ENCODE measurements at places on chromosomes 3 and 15.

DNA sequence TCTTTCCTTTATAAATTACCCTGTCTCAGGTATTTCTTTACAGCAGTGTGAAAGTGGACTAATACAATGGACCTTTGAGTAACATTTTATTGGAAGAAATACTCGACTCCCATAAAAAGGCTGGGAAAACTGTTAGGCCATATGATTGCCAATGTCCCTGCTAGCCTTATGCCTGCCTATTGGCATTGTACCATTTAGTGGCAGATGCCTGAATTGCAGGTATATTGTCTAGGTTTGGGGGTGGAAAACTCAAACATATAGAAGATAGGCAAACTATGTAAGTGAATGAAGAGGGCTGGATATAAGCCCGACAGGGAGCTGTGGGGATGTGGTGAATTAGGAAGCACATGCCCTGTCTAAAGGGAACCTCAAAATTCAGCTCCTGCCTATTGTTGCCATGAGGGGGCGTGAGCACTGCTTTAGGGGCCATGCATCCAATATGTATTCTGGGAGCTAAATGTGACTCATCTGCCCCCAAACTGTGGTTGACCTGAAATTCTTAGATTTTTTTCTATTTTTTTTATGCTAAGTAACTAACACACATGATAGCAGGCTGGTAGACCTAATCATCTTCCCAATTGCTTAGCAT is 65.2 kb upstream of the TRA2B start:
- DNase-seq: no peak

GRCh38 chr15:77825546-77825945 is 192.8 kb upstream of the LINGO1 start:
- DNase-seq: no peak

DNA sequence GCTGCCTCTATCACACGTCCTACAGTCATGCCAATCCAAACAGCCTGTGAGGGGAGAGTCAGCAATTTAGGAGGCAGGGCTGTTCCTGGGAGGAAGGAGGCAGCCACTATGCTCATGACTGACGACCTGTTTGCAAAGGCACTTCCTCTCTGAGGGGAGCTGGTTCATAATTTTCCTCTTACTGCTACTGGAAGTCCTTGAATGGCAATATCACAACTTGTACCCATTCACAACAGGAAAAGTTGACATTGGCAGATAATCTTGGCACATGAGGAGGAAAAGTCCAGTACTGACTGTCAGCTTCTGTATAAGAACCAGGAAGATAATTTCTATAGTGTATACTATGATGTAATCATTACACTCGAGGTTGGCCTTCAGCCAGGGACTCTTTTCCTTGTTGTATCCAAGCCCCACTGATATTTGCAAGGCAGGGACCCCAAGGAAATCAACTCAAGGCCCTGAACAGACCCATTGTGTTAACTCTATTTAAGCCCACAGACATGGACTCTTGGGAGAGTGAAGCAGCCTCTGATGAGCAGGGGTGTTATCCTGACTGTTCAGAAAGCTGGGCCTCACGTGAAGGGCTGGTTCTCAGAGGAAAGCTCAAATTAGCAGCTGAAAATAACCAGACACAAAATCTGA is 267.3 kb upstream of the ADAMTS9 start:
- DNase-seq: peak; percentile 12

GRCh38 chr3:182793663-182794454 is 555 bp downstream of the ATP11B start:
- DNase-seq: no peak

GRCh38 chr15:99257107-99257750 is 5.9 kb downstream of the LRRC28 start:
- DNase-seq: no peak

GRCh38 chr3:103367481-103367880 is 932.7 kb downstream of the ZPLD1 start:
- no peak for DNase-seq

- no peak for DNase-seq
Measured at GRCh38 chr15:35458176-35458856, 87.6 kb downstream of the DPH6 start.

GRCh38 chr15:80549654-80550053 is 145.5 kb upstream of the ABHD17C start:
- no peak for DNase-seq

GRCh38 chr3:184660931-184661330 is 50.9 kb downstream of the MAGEF1 start:
- no peak for DNase-seq

DNA sequence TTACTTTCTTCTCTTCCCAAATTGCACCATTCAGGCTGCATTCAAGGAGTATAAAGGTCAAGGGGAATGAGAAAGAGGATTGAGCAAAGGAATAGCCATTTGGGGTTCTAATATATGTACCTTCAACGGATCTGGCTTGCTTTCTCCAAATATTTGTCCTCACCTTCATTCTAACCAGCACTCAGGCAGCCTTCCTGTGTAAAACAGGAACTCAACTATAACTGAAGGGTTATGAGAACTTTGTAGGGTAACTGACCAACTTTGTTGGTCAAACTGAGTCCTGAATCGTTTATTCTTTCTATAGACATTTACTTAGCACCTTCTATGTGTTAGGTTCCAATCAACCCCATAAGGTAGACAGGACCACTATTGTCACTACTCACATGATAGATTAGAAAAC is 5.1 kb upstream of the CPOX start:
- DNase-seq: no peak

DNA sequence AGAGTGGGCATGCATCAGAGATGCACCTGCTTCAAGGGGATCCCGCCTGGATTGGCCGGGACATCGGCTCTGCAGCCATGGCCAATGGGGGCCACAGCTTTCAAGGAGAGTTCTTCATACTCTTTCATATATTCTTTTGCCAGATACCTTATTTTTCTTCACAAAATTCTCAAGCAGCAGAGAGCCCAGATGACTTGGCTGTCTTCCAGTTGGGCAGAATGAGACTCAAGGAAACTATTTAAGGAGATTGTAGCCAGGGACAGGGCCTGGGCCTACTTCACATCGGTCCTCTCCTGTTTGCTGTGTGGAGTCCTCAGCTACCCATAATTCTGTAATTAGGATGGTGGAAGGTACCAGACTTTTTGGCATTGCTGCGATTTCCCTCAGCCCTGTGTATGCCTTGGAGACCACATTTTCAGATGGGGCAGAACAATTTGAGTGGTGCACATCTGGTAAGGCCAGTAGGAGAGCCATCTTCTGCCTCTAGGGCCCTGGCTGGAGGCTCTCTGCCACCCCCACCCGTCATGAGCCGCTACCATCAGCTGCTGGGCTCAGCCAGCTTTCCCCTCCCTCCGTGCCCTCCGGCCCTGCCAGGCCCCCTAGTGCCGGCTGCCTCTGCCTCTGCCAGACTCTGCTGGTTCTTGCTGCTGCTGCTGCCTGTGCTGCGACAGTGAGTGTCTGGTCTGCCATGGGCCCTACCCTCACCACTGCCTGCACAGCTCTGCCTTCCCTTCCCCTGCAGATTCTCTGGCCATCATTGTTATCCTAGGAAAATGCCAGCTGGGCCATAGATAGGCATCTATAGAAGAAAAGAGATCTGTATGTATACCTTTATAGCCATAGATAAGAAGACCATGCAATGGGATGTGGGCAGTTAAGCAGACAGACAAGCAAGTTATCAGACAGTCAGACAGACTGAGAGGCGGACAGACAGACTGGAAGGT is 6.7 kb downstream of the PLIN1 start:
- no peak for DNase-seq

GRCh38 chr3:168951368-168951767 is 712.1 kb downstream of the MECOM start:
- no peak for DNase-seq

GRCh38 chr3:31142543-31142942 is 248.1 kb upstream of the GADL1 start:
- no peak for DNase-seq

- no peak for DNase-seq
Measured at GRCh38 chr3:113128386-113129015, 82.9 kb upstream of the BOC start.

DNA sequence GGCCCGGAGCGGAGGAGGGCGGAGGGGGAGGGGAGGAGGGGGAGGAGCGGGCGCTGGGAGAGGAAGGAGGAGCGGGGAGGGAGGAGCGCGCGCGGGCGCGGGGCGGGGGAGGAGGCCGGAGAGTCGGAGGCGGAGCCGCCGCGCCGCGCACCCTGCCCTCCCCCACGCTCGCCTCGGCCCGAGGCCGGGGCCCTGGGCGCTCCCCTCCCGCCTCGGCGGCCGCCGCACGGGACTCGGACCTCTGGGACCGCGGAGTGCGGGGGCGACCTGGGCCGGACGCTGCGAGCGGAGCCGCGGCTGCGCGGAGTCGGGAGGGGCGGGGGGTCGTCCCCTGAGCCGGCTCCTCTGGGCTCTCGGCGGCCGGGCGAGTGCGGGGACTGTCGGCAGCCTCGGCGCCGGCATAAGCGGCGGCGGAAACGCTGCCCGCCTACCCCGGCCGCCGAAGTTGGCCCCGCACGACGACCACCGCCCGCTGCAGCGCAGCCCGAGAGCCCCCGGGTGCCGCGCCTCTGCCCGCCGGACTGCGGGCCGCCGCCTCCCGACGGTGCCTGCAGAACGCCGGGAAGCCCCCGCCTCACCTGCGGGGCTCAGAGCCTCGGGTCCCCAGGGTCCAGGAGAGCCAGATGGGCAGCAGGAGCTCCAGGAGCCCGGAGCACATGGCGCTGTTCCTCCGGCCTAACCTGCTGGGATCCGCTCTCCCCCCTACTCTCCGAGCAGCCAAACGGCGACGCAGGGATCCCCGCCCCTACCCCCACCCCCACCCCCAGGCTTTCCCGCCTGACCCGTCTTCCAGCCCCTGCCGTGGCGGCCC is 406 bp upstream of the GABRB3 start:
- DNase-seq: no peak

- no peak for DNase-seq
Measured at GRCh38 chr3:139528281-139528680, 11.3 kb downstream of the RBP1 start.

GRCh38 chr3:68056556-68056955 is 402.1 kb upstream of the SUCLG2 start:
- DNase-seq: no peak

GRCh38 chr3:84637272-84637671 is 321.5 kb upstream of the CADM2 start:
- DNase-seq: no peak

- DNase-seq: no peak
Measured at GRCh38 chr3:71511037-71511436, 72.5 kb downstream of the FOXP1 start.

DNA sequence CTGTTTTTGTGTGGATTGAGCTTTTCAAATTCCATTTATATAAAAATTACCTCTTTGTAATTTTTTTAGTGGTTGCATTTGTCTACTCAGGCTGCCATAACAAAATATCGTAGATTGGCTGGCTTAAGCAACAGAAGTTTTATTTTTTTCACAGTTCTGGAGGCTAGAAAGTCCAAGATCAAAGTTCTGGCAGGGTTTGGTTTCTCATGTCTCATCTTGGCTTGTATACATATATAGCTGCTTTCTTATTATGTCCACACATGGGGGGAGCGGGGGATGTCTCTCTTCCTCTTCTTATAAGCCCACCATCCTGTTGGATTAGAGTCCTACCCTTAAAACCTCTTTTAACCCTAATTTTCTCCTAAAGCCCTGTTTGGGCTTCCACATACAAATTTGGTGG is 28.5 kb downstream of the MGA start:
- DNase-seq: no peak

DNA sequence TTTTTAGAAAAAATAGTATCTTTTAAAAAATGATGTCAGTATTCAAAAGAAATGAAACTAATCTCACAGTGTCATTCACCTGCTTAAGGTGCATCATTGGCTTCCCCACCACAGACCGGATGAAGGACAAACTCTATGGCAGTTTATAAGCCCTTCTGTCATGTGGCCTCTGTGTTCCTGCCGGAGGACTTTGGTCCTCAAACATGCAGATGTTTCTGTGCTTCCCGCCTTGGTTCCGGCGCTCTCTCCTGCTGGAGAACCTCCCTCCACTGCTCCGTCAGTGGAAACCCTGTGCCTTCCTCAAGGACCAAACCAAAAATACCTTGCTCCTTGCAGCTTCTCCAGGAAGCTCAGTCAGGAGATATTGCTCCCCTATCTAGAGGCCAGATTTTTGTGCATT is 326.3 kb downstream of the UACA start:
- DNase-seq: no peak

- no peak for DNase-seq
Measured at GRCh38 chr3:143657391-143657790, 190.9 kb downstream of the SLC9A9 start.

DNA sequence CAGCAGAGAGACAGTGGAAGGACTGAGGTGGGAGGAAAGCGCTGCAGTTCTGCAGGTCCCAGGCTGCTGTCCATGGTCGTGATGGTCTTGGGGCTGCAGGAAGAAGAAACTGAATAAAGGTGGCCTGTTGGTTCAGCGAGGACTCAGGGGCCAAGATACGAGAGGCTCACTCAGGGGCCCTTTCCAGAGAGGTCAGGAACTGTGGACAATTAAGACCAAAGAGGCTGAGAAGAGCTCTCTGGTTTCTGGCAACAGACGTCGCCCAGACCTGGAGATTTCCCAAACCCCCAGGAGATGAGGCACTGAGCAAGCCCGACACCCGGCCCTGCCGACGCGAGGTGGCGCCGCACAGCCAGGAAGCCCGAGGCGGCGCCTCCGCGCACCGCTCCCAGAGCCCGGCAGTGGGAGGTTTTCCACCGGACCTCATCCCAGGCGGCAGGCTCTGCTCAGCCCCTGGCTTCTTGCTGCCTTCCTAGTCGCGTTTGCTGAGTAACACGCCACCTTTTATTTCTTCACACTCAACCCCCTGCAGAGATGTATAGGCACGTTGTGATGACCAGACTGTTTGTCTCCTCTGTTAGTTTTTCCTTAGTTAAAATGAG is 56.4 kb upstream of the ARRDC4 start:
- DNase-seq: no peak

DNA sequence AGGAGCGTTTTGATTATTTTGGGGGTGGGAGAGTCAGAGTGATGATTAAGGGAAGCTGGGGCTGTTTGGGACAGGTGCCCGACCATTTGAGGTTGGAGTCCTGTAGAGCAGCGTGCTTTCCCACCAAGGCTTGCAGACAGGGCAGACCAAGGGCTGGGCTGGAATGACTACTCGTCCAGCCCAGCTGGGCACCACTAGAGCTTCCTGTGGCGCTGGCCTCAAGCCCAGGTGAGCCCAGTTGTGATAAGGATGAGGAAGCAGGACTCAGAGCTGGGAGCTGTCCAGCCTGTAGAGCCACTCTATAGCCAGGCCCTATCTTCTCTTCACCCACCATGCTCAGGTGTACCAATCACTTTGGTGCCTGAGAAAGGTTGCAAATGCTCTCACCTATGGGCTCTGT is 75.8 kb upstream of the ACAN start:
- no peak for DNase-seq

DNA sequence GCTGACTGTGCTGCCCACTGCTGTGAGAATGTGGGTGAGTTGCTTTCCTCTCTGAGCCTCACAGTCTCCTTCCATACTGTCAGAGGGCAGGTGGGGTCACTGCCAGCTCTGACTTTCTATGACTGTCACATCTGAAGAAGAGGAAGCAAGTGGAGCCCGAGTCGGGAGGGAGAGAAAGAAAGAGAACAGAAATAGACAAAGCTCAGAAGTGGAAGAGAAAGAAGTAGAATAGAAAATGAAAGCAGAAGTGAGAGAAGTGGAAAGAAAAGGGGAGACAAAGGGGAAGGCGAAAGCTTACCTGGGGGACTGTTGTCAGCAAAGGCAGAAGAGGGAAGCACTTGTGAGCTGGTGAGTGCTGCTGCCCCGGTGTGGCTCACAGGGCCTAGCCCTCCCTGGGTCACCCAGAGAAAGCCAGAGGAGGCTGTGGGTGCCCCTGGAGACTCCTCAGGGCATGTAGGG is 57.9 kb downstream of the EPHB1 start:
- no peak for DNase-seq

- no peak for DNase-seq
Measured at GRCh38 chr3:172517859-172518466, 5.3 kb downstream of the TNFSF10 start.

Data from NCI-H2029 treated with DMSO at 0.1 percent for 48 hours (cell line).